Fibroblast of skin of right quadriceps (primary cell): ENCODE measurements at places on chromosomes 3 and 15.

DNA sequence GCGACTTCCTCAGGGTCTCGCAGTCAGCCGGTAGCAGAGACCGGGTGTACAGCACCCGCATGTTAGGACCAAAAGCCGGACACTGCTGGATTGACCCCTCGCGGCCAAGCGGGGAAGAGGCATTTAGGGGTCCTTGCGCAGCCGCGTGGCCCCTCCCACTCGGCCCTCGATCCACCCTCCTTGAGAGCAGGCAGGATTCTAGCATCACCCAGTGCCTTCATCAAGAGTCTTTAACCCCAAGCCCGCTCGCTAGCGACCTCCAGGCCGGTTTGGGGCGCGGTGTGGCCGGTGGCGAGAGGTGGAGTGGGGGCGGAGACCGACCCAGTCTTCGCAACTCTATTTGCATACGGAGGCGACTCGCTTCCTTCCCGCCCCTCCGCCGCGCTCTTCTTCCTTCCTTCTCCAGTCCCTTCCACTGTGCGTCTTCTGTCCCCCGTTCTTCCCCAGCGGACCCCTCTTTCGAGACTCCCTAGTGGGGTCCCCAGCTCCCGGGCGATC lies at the start of gene ST6GAL1:
Gene ST6GAL1 (plus strand): TSS at position 384 of the 498 bp plus-strand sequence. CDS start 112,178 bp downstream, outside the sequence.
- DNase-seq: peak; percentile 55

GRCh38 chr3:16741103-16741758 lies 136.0 kb upstream of the DAZL start:
- peak; percentile 96 for DNase-seq

GRCh38 chr15:57551715-57552677 lies 39.7 kb upstream of the MYZAP start:
- peak; percentile 88 for DNase-seq

DNA sequence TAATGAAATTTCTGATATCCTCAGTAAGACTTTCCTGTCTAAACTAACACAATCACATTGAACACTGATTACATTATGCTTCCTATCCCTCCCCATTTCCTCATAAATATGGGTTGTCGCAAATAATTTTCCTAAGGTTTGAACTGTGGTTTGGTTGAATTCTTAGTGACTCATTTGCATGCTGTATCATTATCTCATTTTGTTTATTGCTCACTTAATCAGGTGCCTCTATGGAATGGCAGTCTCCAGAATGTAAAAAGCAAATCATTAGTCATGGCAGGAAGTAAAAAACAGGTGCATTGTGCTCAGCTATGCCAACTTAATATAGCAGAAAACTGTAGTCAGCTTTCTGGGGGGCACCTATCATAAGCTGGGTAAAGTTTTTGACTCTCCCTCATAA lies 216.0 kb upstream of the ZBTB20 start:
- peak; percentile 17 for DNase-seq

- no peak for DNase-seq
Observed at GRCh38 chr15:76333720-76334437, 2.7 kb upstream of the ISL2 start.

- DNase-seq: no peak
Observed at GRCh38 chr3:49414753-49415152, 2.5 kb downstream of the TCTA start.

GRCh38 chr3:193040836-193041672 lies 123.4 kb upstream of the MB21D2 start:
- DNase-seq: peak; percentile 52

- DNase-seq: no peak
Observed at GRCh38 chr3:10637342-10637741, 132.0 kb upstream of the ATP2B2 start.

GRCh38 chr3:29333576-29333975 lies 52.7 kb downstream of the RBMS3 start:
- DNase-seq: peak; percentile 73

GRCh38 chr3:129224984-129225393 lies 24.4 kb upstream of the COPG1 start:
- DNase-seq: no peak

- no peak for DNase-seq
Observed at GRCh38 chr15:90817117-90818057, 51.0 kb upstream of the FURIN start.

DNA sequence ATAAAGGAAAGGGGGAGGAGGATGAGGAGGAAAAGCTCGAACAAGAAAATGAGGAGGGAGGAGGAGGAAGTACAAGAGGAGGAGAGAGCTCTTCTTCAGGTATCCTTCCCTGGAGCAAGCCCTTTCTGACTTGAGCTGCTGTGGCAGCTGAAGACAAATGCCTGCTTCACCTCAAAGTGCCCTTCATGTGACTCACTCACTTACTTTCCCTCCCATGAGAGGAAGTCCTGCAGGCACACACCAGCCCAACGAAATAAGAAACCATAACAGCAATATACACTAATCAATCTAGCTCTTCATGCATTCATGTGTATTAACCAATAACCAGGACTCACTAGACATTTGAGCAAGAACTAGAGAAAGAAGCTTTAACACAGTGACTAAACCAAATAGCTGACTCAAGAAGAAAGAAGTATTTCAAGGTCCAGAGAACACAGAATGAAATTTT lies 251.9 kb downstream of the IGSF11 start:
- no peak for DNase-seq

DNA sequence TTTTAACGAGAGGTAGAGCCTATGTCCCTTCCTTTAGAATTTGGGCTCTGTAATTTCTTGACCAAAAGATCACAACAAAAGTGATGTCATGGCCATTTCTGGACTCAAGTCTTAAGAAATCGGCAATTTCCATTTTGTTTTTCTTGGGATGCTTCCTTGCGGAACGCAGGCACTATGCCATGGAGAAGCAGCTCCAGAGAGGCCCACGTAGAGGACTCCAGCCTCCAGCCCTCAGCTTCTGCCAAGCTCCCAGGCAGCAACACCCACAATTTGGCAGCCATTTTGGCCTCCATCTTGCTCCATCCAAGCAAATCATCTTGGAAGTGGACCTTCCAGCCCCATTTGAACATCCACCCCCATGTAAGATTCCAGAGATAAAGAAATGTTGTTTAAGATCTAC lies 6.0 kb upstream of the GPD1L start:
- DNase-seq: no peak

DNA sequence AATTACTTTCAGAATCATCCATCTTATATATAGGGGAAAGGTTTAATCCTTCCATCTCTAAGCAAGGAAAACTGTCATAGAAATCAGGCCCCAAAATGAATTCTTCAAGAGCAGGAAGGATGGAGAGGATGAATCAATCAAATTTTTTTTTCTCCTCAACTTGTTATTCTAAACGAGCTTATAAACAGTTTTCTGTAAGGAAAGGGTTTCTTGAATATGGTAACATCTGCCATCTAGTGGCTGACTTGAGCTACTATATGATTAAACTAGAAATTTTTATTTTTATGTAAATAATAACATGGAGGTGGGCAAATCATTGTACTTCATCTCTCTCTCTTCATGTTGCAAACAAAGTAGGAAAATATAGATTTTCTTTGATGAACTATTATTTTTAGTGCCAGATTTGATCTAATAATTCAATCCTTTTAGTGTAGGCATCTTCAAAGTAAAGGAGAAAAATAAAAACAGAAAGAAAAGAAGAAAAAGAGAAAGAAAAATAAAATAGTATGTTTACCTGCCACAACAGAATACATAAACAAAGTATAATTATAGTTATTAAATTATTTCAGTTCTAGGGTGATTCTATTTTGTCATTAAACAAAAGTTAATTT lies 146.6 kb downstream of the SERPINI1 start:
- peak; percentile 48 for DNase-seq

DNA sequence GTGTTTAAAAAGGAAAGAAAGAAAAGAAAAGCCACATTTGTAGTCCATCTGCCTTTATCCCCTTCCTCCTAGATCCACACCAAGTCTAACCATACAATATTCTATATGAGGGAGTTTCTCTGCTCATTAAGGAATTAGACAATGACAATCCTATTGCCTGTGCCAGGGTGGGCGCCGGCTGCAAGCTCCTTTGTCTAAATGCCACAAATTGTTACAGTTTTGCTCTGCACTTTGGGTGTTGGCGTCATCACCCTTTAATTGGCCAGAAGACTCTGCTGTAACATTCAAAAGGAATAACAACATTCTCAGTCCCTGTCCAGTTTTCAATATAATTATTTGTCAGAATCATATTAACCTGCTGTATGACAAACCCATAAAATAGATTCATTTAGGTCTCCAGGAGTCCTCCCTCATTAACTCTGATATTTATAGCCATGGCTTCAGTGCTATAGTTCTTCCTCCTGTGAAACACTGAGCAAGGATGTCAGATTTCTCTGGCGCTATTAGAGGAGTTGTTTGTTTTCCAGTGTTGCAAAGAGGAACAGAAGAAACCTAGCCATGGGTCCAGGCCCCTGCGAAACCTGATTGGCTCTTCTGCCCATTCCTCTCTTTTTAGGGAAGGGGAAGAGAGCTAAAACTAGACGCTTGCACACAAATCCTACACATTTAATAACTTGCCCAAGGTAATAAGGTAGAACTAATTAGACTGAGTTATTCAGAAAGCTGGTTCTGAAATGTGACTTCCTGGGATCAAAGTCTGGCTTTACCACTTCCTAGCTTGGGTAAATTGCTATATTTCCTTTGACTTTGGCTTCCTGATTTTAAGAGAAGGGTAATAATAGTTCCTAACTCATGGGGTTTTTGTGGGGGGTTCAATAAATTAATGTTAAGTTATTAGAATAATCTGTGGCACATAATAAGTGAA lies 112.4 kb downstream of the CD47 start:
- DNase-seq: no peak

GRCh38 chr3:104437891-104438290 lies 928.8 kb upstream of the ALCAM start:
- DNase-seq: peak; percentile 82

GRCh38 chr3:22372292-22373062 lies 621.5 kb upstream of the ZNF385D start:
- no peak for DNase-seq

GRCh38 chr3:70003119-70003518 lies 3.6 kb downstream of the SAMMSON start:
- DNase-seq: no peak

GRCh38 chr3:135081856-135082434 lies 286.9 kb downstream of the EPHB1 start:
- DNase-seq: no peak

- DNase-seq: no peak
Observed at GRCh38 chr15:97479957-97480356, 480.5 kb upstream of the ARRDC4 start.

DNA sequence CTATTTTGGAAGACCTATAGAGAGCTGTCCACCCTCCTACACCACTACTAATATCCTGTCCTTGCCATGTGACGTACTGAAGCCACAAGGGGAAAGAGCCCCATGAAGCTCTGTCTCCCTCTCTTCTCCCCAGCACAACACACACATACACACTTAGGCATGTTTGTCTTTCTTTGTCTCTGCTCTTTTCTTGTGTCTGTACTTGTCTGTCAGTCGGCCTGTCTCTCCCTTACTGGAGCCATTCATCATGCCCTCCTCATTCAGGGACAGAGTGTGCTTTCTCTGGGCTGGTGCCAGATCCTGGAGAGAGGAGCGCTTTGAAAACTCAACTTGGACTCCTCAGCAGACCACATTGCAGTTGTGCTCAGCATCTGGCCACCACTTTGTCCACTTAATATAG lies 47.6 kb downstream of the PSMD6 start:
- DNase-seq: peak; percentile 55

DNA sequence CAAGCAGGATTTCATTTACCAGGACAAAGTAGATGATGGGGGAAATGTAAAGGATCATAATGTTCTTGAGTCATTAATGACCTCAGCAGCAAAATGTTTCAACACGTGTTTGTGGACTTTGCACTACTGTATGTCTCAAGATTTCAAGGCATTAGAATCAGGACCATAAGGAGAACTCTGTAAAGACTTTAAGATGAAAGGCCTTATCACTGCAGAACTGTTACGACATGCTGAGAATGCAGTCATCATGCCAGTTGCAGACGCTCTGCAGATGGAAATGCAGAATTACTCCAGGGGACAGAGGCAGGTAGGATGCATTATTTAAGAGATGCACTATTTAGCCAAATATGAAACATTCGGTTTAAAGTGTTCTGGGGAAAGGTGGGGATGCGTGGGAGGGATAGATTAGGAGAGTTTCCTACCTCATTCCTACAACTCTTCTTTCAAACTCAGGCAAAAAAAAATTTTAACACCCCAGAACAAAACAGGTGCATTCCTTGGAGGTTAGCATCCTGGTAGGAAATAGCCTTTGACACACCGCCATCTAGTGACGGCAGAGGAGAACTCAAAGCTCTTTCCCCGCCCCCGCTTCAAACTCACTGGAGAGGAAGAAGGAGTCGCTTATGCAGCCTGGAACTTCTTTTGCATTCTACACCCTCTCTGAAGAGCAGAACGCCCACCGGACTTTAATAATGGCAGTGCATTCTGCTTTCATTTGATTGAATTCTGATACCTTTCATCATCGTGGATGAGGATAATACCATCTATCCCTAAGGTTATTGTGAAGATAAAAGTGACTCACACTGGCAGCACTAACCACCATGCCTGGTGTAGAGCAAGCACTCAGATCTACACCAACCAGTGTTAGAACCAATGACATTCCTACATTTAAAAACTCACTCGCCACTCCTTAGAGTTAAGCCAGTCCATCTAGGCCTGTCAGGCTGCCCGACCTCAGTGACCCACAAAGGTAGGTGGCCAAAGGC lies 43.1 kb upstream of the TOPAZ1 start:
- peak; percentile 64 for DNase-seq

GRCh38 chr3:102084006-102084405 lies 234.7 kb downstream of the NFKBIZ start:
- DNase-seq: peak; percentile 74

- DNase-seq: no peak
Observed at GRCh38 chr15:88841236-88841635, 38.0 kb downstream of the ACAN start.

DNA sequence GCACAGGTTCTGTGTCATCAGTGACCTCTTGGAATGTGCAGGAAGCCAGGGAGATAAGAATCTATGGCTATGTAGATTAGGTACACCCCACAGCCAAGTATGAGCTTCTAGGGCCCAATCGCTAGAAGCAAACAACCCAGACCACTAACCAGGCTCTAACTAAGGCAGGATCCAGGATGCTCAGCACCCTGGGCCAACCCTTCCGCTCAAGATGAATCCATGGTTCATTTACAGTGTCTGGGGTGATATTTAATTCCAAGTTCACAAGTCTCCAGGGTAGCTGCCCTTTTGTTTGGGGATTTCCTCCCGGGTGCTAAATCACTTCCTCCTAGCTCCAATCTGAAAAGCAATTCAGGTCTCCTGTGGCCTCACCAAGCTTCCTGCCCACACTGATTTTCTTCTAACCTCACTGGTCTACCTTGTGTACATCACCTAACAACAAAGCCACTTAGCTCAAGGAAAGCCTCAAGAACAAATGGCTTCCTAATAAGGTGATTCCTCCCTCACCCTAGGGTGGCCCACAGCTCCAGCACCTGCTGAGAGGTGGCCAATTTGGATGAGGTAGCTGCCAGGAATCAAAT lies 2.4 kb downstream of the EHD4 start:
- DNase-seq: no peak

GRCh38 chr3:4503050-4503449 lies 9.9 kb downstream of the ITPR1 start:
- no peak for DNase-seq
